Stimulated activated CD8-positive, alpha-beta memory T cell treated with anti-CD3 and anti-CD28 coated beads, Interleukin-12 subunit alpha, Interleukin-12 subunit beta, amount 100 ng/mL, for 1 hour (primary cell): ENCODE measurements at places on chromosomes 2 and 18.

- no peak for DNase-seq
Measured at GRCh38 chr2:17104454-17104853, 413.8 kb downstream of the RAD51AP2 start.

DNA sequence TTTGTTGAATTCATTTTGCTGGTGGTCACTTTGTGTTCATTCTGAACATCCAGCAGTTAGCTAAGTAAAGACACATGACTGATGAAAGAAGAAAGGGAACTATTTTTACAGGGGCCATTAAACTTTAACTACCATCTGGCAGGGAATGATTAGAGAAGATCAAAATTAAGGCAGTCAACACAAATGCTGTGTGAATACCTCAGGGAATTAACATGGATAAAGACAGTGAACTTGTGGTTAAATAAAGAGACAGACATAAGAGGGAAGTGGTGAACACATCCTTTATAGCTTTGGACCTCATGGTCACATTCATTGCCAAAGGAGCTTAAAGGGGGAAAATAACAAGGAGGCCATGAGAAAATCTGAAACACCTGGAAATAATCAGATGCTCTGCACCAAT is 52.6 kb upstream of the ATP5MC3 start:
- no peak for DNase-seq

GRCh38 chr18:79788734-79789085 is 9.0 kb upstream of the KCNG2 start:
- DNase-seq = no peak

DNA sequence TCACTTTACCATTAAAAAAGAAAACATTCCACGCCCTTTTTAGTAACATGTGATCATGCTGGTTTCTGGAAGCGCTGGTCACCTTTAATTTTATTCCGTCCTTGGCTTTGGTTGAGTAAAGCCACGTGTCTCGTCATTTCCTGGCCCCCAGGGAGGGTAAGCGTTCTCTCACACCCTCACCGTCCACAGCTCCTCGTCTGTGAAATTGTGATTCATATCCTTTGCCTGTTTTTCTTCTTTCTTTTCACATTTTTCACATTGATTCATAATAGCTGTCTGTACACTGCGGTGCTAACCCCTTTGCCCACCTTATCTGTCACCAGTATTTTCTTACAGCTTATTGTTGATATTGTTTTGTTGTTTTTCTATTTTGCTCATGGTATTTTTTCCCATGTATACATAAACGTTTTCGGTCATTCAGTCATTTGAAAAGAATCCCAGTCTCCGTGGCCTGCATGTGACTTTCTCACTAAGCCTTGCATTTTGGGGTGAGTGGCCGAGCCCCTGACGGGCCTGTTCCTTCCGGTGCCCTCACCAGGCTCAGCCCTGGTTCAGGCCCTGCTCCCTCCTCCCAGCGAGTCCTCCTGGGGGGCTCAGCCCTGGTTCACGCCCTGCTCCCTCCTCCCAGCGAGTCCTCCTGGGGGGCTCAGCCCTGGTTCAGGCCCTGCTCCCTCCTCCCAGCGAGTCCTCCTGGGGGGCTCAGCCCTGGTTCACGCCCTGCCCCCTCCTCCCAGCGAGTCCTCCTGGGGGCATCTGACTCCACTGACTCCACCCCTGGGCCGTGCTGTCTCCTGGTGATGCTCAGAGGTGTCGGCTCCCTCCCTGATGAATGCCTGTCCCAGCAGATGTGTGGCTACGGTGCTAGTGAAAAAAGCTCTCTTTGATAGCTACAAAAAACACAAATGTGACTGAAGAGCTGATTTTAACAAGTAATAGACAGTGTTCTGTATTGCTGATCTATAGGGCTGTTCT is 249.7 kb upstream of the PXDN start:
- DNase-seq = no peak

- DNase-seq = no peak
Measured at GRCh38 chr2:105187531-105187930, 54.0 kb upstream of the GPR45 start.

DNA sequence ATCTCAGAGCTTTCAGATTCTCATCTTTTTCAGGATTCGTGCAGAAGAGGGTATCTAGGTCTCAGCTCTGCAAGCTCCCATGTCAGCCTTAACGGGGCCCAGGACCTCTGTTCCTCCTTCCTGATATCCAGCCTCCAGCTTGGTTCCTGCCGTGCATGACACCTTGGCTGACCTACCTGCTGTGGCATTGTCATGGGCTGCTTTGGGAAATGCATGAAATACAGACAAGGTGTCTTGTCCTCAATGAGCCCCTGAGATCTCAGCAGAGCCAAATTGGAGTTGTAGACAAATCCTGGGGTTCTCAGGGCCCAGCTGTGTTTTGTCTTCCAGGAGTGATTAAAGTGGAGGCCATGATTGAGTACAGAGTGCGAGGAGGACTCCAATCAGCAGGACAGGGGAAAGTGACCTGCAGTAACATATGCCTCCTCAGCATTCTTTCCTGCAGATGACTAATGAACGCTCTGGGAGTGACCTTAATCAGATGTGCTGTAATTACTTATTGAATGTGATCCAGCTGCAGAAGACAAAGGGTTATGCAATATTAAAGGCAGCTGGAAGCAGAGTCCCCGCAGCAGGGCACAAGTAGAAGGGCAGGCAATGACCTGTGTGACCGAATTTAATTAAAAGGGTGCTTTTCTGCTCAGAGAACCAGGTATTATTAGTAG is 141.1 kb downstream of the CCBE1 start:
- DNase-seq = no peak

GRCh38 chr2:32938934-32939333 is 7.8 kb upstream of the LTBP1 start:
- DNase-seq = no peak

DNA sequence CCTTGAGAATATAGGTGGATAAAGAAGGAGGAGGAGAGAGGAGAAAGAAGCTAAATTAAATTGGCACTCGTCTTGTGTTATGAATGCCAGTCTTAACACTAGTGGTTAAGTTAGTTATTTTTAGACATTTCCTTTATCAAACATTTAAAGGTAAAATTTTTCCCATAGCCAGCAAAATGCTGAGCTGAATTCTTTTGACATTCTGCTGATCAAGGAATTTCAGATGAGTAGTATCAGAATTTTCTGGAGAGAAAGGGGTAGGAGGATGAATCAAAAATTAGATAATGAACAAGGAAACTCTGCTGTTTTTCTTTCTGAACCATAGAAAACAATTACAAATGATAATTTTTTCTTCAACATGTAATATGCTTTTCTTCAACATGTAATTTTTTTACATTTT is 52.5 kb downstream of the ASXL3 start:
- no peak for DNase-seq

GRCh38 chr2:45177870-45178269 is 168.6 kb upstream of the SIX2 start:
- DNase-seq = no peak
